Subcutaneous preadipocyte (primary cell): ENCODE measurements at places on chromosomes 2 and 18. TPM values are rescaled to one million over a fixed set of nuclear protein-coding genes. Genes with fewer than 3 reads are reported as not detected.

CFAP65 gene
- total RNA-seq = 0.20 TPM in 1 of 2 replicates, not detected in the other

NAT8 gene
- not detected in 2 replicates for total RNA-seq

COL5A2 gene
- 186 and 225 TPM in 2 replicates for total RNA-seq

RAB6C gene
- not detected in 2 replicates for total RNA-seq

HTR2B gene
- 0.59 and 2.6 TPM in 2 replicates for total RNA-seq

ZSWIM2 gene
- total RNA-seq = not detected in 2 replicates

SLC5A7 gene
- not detected in 2 replicates for total RNA-seq

SERPINB11 gene
- not detected in 2 replicates for total RNA-seq

MOGAT1 gene
- total RNA-seq = not detected in 2 replicates

ALK gene
- not detected in 2 replicates for total RNA-seq

CLEC4F gene
- total RNA-seq = not detected in 2 replicates

ADCYAP1 gene
- total RNA-seq = not detected in 2 replicates

OXER1 gene
- total RNA-seq = not detected in 2 replicates

CDH2 gene
- total RNA-seq = 1.1 and 5.7 TPM in 2 replicates

COL3A1 gene
- 1,186 and 1,584 TPM in 2 replicates for total RNA-seq

PRSS56 gene
- total RNA-seq = not detected in 2 replicates

UGT1A5 gene
- total RNA-seq = not detected in 2 replicates
